NCI-H2081 treated with DMSO at 0.1 percent for 48 hours (cell line): ENCODE measurements at places on chromosomes 2 and 18.

- DNase-seq = no peak
These were observed 31.7 kb upstream of the ZCCHC2 start for GRCh38 chr18:62490967-62491695.

GRCh38 chr2:186748354-186748753 lies 54.5 kb downstream of the FAM171B start:
- DNase-seq = no peak

DNA sequence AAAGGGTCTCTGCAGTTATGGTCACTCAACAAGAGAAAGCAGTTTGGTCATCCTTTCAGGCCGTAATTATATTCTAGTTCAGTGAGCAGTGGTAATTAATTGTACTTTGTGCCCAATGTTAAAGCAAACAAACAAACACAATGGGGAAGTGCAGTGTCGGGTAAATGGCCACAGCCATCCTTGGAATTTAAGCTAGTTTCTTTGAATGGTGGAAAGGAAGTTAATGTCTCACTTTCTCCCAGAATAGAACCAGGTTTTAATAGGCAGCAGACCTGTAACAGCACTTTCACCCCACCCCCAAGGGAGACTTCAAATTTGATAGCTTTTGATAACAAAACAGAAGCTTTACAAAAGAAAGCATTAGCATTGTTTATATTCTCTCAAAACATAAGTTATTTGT lies 20.0 kb upstream of the ITGAV start:
- no peak for DNase-seq

GRCh38 chr2:172777431-172777830 lies 41.8 kb downstream of the RAPGEF4 start:
- DNase-seq = no peak

GRCh38 chr18:61854578-61855448 lies 38.0 kb downstream of the RNF152 start:
- DNase-seq = no peak

GRCh38 chr18:22831441-22831904 lies 101.7 kb upstream of the RBBP8 start:
- DNase-seq = no peak

- DNase-seq = no peak
These were observed at the start of gene OXER1 for GRCh38 chr2:42764096-42764495. Gene OXER1 (minus strand): TSS chr2:42764135. CDS start chr2:42764062, 73 bp downstream.

DNA sequence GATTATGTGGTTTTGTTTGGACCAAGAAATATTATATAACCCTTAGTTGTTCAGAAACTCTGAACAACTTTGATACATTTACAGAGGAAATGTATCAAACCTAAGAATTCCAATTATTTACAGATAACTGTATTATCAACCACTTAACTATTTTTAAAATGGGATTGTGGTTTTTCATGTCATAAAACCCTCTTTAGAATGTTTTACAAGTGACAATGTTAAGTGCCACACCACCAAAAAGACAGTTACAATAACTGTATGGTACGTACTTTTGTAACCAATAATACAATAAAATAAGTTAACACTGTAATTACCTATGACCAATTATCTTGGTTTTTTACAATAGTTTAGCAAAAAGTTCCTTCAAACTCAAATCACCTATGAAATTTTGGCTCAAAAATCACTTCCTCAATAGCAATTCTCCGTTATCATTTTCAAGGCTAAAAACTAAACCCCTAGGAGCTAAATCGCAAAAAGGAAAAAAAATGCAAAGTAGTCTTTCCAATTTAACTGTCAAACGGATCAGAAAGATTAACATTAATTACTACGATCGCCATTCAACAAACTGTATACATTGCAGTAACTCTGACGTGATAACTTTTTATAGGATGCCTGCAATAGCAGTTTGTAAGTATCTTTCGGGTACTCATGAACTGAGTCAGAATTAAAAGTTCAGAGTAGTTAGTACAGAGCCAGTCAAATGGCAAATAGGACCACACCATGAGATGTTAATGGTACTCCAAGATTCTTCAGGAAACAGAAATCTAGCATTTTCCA lies 1.5 kb downstream of the ROCK1 start:
- no peak for DNase-seq

DNA sequence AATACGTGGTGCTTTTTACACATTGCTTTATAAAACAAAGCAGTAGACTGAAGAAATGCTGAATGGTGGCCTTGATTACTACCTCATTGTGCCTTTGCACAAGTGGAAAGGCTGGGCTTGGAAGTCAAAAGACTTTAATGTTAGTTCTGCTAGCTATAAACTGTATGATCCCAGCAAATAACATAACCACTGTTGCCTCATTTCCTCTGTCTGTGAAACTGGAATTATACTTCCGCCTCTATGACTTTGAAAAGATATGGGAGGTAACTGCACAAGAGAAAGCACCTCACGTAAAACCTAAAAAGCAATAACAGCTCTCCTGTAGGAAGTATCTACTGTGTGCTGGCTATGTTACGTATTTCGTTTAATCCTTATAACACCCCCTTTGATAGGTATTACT lies 43.4 kb upstream of the DSC1 start:
- no peak for DNase-seq

DNA sequence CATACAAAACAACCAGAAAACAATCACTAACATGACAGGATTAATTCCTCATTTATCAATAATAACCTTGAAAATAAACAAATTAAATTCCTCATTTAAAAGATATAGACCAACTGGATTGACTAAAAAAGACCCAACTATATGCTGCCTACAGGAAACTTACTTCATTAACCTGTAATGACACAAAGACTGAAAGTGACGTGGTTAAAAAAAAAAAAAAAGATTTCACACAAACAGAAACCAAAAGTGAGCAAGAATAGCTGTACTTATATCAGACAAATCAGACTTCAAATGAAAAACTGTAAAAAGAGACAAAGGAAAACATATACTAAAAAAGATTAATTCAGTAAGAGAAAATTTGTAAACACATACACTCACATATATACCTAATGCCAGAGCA lies 201.2 kb downstream of the CCDC178 start:
- DNase-seq = no peak

- DNase-seq = no peak
These were observed 64.7 kb upstream of the TTC39C start for GRCh38 chr18:23949863-23950262.

DNA sequence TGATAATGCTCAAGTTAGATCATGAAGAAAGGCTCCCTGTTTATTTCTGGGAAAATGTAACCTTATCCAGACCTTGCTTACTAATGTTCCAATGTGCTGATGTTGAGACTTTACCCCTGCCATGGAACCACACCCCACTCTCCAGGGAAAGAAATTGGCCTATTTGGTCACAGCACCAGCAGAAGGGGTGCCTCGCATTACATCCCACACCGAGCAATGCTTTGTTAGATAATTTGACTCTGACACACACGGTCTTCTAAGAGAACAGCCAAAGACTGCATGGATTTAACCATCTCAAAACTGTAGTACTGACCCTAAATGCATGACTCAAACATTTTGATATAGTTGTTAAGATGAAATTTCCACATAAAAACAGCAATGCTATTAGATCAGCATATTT lies 152.1 kb upstream of the CCDC150 start:
- no peak for DNase-seq

DNA sequence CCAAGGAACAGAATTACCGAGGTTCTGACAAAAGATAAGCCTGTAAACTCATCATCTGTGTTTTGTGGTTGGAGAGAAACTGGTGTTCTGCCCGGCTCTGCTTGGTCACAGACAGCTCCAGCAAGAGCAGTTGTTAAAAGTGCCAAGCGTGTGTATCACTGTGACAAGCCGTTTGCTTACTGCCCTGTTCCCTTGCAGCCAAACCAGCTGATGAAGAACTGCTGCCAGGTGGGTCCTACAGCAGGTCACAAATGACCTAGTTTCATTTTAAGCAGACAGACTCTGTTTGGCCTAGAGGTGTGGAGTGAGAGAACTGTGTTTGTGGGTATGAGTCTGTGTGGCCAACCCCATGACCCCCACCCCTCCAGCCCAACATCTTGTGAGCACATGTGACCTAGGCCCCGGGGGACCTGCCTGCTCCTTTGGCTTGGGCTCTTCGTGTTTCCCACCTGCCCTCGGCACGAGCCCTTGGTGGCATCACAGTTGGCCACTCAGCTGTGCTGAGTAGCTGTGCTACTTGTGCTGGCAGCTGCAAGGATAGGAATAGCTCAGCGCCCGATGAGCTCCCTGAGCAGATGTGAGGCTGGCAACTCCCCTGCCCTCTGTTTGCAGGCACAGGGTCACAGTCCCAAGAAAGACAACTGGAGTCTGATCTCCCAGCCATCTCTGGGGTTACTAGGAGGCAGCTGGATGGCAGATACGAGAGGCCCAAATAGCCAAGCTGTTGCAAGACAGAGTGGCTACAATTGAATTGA lies 9.7 kb downstream of the OXER1 start:
- no peak for DNase-seq

DNA sequence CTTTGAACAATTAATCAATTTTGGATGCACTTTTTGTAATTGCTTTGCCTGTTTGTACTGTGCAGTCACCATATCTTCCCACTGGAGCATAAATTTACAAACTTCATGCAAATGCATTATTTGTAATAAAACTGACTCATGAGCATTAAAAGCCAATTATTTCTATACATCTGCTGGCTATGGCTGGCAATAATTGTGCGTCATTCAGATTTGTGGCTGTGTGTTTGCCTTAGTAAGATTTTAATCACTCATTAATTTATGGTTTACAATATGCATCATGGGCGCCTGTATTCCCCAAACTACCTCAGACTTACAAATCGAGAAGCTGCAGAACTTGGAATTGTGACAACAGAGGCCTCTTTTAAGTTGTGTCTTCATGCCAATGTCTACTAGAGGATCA lies 132.4 kb upstream of the TRIB2 start:
- no peak for DNase-seq

DNA sequence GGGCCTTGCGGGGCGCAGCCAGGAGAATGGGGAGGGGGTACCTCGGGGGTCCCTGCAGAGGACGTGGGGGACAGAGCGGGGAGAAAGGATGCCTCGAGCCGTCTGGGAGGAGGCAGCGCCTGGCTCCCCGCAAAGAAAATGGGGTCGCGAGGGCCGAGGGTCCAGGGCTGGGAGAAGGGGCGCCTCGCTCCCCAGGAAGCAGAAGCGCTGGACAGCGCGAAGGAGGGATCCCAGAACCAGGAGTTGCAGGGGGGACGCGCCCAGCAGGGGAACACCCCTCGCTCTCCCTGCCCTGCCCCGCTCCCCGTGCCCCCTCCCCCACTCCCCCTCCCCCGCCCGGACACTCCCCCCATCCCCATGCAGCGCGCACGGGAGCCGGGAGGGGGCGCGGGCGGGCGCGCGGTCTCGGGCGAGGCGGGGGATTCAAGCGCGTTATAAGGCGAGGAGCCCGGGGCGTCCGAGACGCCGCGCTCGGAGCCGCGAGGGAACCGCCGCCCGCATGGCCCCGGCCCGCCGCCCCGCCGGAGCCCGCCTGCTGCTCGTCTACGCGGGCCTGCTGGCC lies at the start of gene ERFE:
ERFE (plus strand) TSS at position 462 of the 562 bp plus-strand sequence; CDS start at position 500, 38 bp downstream.
- DNase-seq = no peak

- DNase-seq = no peak
These were observed 137.9 kb upstream of the CXCR4 start for GRCh38 chr2:136255648-136256461.

DNA sequence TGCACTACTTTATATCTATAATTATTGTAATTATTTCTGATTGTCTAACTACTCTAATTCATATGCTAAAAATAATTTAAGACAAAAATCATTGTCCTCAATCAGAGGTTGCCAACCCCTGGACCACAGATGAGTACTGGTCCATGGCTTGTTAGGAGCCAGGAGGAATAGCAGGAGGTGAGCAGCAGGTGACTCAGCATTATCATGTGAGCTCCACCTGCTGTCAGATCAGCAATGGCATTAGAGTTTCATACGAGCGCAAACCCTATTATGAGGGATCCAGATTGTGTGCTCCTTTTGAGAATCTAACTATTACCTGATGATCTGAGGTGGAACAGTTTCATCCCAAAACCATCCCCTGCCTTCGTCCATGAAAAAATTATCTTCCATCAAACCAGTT lies 1434.4 kb downstream of the LRP1B start:
- no peak for DNase-seq

DNA sequence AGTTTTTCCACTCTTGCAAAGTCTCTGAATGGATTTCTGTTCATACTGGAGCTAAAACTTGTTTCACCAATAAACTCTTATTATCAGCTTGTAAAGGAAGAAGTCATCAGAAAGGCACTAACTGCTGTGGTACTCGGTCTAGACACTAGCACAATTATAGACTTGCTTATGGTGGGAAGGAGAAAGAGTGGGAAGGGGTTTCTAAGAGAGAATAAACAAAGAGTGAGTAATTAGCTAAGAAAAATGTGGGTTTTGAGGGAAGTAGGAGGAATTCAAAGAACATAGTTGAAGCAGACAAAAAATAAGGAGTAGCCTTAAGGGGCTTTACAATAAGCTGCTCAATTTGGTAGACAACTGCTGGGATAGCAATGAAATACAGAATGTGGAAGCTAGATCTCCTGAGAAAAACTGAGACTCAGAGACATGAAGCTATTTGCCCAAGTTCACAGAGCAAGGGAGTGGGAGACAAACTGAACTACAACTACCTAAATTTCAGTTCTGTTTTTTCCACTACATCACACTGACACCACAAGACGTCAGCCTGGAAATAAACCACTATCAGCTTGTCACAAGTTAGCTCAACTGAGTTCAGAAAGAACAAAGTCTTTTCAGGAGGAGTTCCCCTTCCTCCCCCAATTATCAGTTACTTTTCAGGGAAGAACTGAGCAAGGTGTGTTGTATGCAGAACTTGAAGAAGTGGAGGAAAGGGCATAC lies 59.7 kb downstream of the MAP4K3 start:
- no peak for DNase-seq

DNA sequence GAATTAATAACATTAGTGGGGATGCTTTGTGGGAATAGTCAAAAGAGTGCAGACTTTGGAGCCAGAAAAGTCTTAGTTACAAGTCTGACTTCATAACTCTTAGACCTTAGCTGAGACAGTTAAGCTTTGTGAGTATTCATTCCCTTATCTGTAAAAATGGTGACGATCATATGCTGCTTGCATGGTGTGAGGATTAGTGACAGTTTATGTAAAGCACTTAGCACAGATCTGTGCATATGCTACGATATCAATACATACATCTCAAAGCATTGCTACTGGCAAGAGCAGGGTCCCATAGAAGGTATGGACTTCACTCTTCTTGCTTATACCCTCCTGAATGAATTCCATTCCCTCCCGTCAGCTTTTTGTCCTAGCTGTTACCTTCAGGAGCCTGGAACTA lies 56.7 kb upstream of the LYPD6B start:
- no peak for DNase-seq

DNA sequence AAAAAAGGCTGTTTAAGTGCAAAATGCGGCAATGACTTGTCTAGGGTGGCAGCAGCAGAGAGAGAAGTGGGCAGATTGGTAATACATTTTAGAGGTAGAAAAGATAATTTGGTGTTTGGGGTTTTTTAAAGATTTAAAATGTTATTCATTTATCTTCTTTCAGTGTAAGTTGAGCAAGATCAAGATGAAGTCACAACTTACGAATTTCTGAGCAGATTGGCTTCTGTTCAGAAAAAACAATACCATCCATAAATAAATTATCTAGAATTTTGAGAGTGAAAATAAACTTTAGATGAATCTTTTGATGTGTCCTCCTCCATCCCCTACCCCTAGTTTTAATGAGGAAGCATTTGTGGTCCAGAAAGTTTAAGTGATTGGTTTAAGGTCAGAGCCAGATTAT lies 47.9 kb upstream of the FAM171B start:
- no peak for DNase-seq
